Renal cortical epithelial cell (primary cell): ENCODE measurements at places on chromosomes 13 and 19.

DNA sequence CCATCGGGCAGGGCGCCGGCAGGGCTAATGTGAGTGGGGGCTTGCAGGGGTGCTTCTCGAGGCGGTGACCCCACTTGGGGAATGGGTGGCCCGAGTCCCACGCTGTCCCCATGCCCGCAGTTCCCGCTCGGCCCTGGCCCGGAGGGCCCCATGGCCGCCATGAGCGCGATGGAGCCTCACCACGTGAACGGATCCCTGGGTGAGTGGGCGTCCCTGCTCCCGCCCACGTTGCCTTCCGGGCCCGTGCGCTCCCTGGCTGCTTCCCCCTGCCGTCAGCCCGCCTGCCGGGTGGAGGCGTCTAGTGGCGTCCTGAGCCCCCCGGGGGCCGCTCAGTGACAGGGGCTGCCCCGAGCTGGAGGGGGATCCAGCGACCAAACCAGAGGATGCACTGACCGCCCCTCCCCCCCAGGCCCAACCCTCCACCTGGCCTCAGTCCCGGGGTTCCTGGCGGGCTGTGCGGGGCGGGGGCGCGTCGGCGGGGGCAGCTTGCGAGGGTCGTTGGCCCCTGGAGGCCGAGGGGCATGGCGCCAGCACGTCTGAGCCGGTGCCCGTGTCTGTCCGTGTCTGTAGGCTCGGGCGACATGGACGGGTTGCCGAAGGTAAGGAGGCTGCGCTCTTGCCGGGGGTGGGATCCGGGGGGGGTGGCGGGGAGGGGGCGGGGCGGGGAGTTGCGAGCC, 4.8 kb downstream of the ISYNA1 start:
- no peak for DNase-seq

- peak; percentile 41 for DNase-seq
Observed at GRCh38 chr19:45767881-45768654, 984 bp downstream of the SIX5 start.

DNA sequence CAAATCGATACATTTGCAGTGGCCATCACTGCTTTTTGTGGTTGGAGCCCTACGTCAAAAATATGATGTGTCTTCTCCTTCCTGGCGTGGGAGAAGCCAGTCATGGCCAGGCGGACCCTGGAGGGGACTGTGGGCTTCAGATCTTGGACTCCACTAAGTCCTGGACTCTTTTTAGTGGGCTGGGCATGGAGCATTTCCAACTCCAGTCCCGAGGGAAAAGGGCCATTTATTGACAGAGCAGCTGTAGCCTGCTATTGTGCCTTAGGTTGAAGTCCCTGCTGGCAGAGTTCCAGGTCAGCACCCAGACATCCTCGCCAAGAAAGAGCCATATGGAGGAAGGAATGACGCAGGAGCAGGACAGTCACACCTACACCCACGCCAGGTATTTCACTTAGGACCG, 179.2 kb upstream of the ZNF507 start:
- no peak for DNase-seq

GRCh38 chr19:16370641-16371391, 46.2 kb downstream of the KLF2 start:
- DNase-seq, result no peak

DNA sequence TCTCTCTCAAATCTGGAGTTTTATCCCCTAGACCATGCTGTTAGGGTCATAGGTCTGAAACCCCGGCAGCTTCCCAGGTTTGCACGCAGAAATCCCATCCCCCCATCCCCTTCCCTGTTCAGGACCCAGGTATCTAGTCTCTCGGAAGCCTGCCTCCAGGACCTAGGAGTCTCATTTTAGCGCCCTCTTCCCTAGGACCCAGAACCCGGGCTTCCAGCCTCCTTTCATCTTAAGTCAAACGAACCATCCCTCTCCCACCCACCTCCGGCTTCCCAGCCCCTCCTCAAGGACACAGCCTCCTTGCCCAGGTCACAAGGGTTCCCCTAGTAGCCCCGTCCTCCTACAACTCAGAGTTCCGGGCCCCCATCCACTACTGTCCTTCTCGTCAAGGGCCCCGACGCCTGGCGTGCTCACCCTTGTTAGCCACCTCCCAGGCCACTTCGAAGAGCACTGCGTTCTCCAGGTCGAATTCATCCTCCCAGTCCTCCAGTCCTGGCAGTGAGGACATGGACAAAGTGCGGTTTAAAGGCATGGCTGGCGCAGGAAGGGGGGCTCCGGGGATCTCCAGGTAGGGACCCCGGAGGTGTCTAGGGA, 431 bp downstream of the GYS1 start:
- DNase-seq, result no peak

DNA sequence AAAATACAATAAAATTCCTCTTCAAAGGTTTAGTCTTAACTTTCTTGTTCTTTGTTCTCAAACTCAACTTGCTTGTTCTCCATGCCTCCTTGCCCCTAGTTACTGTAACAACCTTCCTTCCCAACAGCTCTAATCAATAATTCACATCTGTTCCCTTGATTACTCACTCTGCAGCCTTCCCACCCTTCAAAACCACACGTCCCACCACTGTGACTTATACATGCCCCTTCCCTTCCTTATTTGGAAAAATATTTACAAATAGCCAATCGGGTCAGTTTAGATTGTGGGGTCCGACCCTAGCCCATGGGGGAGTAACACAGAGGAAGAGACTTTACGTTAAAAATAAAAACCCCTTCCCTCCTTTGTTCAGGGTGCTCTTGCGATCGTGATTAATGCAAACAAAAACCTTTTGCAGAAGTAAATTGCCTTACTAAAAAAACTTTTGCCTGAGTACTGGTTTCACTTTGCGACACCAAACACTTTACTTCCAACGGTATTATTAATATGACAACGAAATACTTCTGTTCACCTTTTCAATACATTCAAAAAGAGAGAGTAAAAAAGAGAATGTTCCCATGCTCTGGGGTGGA, 512 bp upstream of the ZNF93 start:
- DNase-seq, result peak; percentile 78

- no peak for DNase-seq
Observed at GRCh38 chr19:58368561-58369360, 6.2 kb upstream of the ZNF497 start.

DNA sequence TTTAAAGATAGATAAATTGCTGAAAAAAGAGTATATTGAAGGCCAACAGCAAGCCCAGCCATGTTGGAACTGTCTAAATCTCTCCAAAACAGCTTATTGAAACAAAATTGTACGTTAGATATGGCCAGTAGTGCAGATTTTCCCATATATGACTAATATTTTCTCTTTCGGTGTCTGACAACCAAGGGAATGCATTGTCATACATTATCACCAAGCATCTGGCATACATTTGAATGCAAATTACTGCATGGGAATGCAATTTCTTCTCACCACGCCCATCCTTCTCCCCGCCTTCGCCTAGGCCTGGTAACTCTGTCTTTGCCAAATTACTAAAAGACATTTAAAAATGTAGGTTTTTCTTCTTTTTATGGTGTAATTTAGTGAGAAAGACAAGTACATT, 32.5 kb upstream of the IRS2 start:
- DNase-seq, result no peak

DNA sequence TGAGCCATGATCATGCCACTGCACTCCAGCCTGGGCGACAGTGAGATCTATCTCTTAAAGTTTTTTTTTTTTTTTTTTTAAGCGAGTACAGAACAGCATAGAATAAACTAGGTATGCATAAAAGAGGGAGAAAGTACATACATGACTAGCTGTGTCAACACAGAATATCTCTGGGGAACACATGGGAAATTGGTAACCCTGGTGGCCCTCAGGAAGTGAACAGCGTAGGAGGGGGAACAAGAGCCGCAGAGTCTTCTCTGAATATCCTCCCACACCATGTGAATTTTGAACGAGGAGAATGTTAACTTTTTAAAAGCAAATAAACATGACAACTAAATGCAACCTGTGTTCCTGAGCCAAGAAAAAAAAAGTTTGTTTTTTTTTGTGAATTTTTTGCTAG, 15.2 kb downstream of the PHLDB3 start:
- no peak for DNase-seq

DNA sequence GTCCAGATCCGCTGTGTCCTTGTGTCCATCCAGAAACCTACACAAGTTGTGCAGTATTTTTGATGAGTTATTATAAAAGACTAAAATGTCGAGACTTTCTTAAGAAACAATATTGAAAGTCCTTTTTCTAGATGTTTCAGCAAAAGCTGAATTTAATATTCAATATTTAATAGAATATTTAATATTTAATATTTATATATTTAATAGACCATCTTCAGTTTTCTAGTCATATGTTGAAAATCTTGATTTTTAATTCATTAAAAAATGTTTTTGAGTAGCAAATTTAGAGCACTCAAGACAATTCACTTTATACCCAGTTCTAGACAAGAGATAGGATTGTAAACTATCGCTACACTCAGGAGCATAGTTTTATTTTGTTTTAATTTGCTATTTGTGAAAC, 447.8 kb downstream of the SLITRK5 start:
- DNase-seq, result no peak

DNA sequence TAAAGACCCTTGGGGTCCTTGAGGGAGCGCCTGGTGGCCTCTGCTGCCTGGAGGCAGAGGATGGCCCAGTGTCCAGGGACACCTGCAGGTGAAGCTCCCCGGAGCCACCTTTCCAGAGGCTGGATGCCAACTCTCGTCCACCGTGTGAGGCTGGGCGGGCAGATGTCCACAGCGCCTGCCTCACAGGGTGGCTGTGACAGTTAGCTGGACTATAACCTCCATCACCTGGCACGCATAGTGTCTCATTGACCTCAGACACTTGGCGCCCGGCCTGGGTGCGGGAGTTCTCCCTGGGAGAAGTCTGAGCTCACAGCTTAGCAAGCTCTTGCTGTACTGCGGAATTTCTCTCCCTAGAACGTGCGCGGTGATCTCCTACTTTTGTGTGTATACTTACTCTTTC, 9.8 kb downstream of the BICRA start:
- DNase-seq, result peak; percentile 15

- no peak for DNase-seq
Observed at GRCh38 chr13:33694546-33694945, 123.4 kb upstream of the RFC3 start.

DNA sequence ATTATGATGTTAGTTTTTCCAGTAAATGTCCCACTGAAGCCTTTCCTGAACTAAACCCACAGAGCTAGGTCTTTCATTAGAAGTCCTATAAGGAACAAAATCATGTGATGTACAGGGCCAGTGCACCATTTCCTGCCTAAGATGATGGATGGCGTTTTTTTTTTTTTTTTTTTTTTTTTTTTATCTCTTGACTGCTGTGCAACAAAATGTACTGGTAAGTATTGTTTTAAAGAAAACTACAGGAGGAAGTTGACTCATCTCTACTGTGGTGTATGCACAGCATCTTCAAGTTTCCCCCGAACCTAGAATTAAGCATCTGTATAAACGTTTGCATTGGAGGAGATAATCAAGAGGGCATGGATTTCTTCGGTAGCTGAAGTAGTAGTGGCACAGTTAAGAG, 197.5 kb downstream of the NBEA start:
- DNase-seq, result no peak

GRCh38 chr13:83286737-83287136, 595.5 kb downstream of the SLITRK1 start:
- DNase-seq, result peak; percentile 66

GRCh38 chr13:98769736-98770135, 17.3 kb upstream of the SLC15A1 start:
- DNase-seq, result no peak

GRCh38 chr19:45202637-45203036, 24.1 kb downstream of the BLOC1S3 start:
- no peak for DNase-seq

DNA sequence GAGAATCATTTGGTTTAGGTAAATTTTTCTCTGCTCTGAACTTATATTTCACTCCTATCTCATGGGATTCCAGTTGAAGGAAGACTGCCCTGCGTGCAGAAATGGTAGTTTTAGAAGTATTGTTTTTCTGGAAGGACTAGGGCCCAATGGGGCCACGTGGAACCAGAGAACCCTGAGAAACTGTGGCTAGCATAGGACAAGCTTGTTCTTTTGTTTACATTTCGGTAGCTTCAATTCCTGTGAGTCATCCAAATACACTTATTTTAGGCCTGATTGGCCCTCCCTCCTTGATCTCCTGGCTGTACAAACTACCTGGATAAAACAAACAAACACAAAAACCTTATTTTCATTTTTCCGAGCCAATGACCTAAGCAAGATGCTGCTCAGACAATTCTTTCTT, 124.0 kb downstream of the ITGBL1 start:
- DNase-seq, result peak; percentile 31

- no peak for DNase-seq
Observed at GRCh38 chr19:33487901-33488800, 33.4 kb downstream of the PEPD start.

- DNase-seq, result peak; percentile 35
Observed at GRCh38 chr19:18117692-18118378, 20.3 kb downstream of the MAST3 start.

DNA sequence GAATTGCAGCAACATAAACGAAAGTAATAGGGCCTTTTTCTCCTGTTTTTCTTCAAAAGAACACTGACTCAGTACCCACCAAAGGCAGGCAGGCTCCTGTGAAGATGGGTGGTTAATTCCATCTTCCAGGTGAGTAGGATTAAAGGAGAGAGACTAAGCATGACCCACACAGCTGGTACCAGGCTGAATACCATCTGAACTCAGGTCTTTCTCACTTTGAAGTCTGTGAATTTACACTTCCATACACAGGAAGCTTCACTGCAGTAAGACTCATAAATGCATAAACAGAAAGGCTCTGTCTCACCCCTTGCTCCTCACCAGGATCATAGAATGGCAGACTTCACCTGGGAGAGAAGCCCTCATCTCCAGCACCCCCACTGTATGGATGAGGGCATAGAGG, 194.6 kb downstream of the KLF12 start:
- DNase-seq, result no peak

- peak; percentile 55 for DNase-seq
Observed at GRCh38 chr19:56333506-56333905, 18.9 kb upstream of the ZSCAN5A start.

DNA sequence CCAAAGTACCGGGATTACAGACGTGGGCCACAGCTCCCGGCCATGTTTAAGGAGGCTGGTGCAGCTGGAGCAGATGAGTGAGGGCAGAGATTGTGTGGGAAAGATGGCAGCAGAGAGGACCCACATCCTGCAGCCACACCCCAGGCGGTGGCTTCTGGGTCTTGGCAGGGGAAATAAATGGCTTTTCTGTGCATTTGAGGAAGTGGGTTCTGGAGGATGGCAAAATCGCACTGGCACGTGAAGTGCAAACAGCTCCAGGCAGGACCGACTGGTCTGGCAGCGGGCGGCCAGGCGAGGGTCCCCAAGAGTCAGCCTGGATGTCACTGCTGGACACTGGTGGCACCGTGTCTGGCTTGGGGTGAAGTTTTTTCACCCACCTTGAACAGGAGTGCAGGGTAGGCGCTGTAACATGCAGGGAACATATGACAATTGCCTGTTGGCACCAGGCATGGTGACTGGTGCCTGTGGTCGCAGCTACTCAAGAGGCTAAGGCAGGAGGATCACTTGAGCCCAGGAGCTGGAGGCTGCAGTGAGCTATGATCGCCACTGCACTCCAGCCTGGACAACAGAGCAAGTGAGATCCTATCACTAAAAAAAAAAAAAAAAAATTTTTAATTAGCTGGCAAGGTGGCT, 8.4 kb downstream of the B3GNT3 start:
- no peak for DNase-seq

- peak; percentile 40 for DNase-seq
Observed at GRCh38 chr13:100721885-100722512, 47.4 kb upstream of the TMTC4 start.
